ENCODE measurements at places on chromosomes 1 and 21. TPM values are rescaled to one million over a fixed set of nuclear protein-coding genes. Genes with fewer than 3 reads are reported as not detected.
A peak's percentile ranks its signal among the peaks of the same experiment; 100 is the strongest.

DNA sequence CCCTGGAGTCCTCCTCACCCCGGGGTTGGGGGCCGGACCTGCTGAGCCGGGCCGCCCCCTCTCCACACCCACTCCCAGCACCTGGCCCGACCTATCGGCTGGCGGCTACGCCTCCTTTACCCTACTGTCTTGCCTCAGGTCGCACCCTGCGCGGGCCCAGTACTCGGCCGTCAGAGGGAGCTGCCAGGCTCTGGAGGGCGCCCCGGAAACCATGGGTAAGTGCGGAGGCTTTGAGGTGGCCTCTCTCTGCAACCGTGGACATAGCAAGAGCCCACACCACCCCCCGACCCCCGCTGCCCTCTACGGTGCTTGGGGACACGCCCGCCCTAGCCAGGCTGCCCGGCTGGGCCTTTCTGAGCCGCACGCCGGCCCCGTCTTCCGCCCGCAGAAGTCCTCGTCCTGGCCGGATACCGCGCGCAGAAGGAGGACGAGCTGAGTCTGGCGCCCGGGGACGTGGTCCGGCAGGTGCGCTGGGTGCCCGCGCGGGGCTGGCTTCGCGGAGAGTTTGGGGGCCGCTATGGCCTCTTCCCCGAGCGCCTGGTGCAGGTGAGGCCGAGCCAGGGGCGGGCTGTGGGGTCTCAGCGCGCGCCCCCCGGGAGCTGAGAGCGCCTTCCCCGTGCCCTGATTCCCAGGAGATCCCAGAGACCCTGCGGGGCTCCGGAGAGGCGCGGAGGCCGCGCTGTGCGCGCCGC is at the start of gene SH3D21:
Gene SH3D21 (plus strand): TSS at position 159 of the 692 bp plus-strand sequence. CDS start 53 bp downstream, at position 212.
- no peak for DNase-seq
- H3K36me3 ChIP-seq: peaks cover 23% of the 10 kb centered on the region
- peak within 1 kb of the TSS; percentile 45 for H3K27ac ChIP-seq
- H3K4me3 ChIP-seq: peak within 1 kb of the TSS; percentile 94
- H3K4me1 ChIP-seq: peaks cover 20% of the 10 kb centered on the region

DNA sequence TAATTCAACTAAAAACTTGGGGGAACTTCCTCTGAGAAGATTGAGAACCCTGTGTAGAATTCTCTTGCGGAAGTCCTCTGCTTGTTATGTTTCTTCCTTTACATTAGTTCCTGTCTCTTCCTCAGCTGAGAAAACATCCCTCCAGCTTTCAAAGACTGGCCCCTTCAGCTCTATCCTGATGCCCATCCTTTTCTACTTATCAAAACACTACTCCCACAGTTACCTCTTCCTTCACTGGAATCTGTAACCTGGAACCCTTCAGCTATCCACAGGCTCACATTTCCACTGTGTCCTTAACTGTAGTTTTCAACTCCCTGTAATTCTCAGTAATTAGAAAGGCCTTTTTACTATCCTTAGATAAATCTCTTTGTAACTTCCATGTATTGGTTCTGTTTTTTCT is 6.0 kb upstream of the DEDD start:
- no peak for DNase-seq
- no peaks in the 10 kb centered on the region for H3K27me3 ChIP-seq
- H3K4me3 ChIP-seq: no peak overlapping the region
- no peak overlapping the region for H3K27ac ChIP-seq
- peaks cover 10% of the 10 kb centered on the region for H3K4me1 ChIP-seq

The SLC6A9 gene
- total RNA-seq: 15.0 TPM

- no peak for DNase-seq
- no peaks in the 10 kb centered on the region for H3K4me1 ChIP-seq
- H3K36me3 ChIP-seq: no peaks in the 10 kb centered on the region
- H3K27me3 ChIP-seq: no peaks in the 10 kb centered on the region
Observed at GRCh38 chr21:18384771-18385170, 18.8 kb downstream of the TMPRSS15 start.

- H3K4me1 ChIP-seq: peaks cover 26% of the 10 kb centered on the region
- H3K36me3 ChIP-seq: no peaks in the 10 kb centered on the region
- no peaks in the 10 kb centered on the region for H3K27me3 ChIP-seq
- H3K4me3 ChIP-seq: no peak overlapping the region
Observed at GRCh38 chr1:229561141-229561540, 2.6 kb upstream of the ABCB10 start.

The AVPR1B gene
- total RNA-seq: not detected

The XPR1 gene
- total RNA-seq: 42.8 TPM
